EH (cell line): ENCODE measurements at places on chromosomes 4 and X.

DNA sequence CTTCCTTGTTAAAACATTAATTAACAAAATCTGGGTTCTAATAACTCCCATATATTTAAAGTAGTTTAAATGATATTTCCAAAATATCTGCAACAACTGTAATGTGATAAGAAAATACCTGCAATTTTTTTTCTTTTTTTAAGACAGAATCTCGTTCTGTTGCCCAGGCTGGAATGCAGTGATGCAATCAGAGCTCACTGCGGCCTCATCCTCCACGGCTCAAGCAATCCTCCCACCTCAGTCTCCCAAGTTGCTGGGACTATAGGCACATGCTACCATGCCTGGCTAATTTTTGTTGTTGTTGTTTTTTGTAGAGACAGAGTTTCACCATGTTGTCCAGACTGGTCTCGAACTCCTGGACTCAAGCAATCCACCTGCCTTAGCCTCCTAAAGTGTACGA is 45.7 kb upstream of the NSUN7 start:
- no peak for DNase-seq

GRCh38 chr4:67909905-67910584 is 26.2 kb upstream of the TMPRSS11D start:
- peak; percentile 36 for DNase-seq

GRCh38 chr4:165439981-165440380 is 61.2 kb downstream of the CPE start:
- no peak for DNase-seq

DNA sequence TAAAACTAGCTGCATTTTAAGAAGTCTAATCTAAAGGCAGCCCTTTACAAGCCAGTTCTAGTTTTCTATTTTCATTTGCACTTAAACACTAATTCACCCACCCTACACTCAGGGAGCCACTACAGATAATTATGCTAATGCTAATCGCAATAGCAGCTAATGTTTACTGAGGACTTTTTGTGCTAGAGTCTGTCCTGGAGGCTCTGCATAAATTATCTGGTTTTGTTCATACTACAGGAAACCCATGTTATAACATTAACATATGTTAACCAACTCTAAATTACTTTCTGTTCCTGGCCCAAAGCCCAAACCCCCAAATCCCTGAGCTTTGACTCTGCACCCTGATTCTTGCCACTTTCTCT is 480 bp upstream of the RADX start:
- DNase-seq, result no peak

DNA sequence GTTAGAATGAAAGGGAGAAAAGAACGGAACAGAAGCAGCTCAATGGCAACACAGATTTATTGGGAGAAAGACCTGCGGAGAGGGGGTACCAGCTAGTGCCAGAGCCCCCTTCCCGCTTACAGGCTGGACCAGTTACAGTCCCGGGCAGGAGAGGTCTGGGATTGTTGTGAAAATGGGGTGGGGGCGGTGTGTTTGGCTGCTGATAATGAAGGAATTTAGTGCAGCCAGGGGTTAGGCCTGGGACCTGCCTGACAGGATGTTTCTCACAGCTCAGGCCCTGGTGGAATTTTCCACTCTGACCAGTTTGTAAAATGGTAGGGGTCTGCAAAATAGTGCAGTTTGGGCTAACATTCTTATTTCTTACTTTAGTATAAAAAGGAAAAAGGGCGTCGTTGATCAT is 75.4 kb upstream of the SPIN4 start:
- no peak for DNase-seq

- peak; percentile 78 for DNase-seq
These were observed 222.1 kb downstream of the CAMK2D start for GRCh38 chr4:113539408-113539807.

GRCh38 chr4:52157641-52158316 is 106.7 kb downstream of the SPATA18 start:
- DNase-seq, result peak; percentile 9

DNA sequence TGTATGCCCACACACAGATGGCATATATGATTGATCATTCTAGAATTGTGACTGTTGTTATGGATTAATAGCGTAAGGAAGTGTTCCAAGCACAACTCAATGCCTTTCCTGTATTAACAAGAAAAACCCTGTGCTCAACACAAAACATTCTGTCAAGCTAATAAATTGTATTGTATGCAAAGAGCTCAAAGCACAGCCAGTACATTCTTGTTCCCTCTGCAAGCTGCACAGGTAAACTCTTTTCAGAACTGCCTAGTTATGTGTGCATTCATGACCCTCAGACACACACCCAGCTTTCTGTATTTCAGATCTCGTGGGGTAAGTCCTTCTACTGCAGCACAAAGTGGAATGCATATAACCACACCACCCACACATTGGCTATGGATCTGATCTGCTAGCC is 34.3 kb upstream of the BANK1 start:
- no peak for DNase-seq

GRCh38 chr4:18512718-18513117 is 491.2 kb upstream of the LCORL start:
- no peak for DNase-seq

GRCh38 chr4:9947168-9948062 is 73.9 kb downstream of the SLC2A9 start:
- no peak for DNase-seq

- no peak for DNase-seq
These were observed 552 bp upstream of the AFF1 start for GRCh38 chr4:86934147-86934770.

DNA sequence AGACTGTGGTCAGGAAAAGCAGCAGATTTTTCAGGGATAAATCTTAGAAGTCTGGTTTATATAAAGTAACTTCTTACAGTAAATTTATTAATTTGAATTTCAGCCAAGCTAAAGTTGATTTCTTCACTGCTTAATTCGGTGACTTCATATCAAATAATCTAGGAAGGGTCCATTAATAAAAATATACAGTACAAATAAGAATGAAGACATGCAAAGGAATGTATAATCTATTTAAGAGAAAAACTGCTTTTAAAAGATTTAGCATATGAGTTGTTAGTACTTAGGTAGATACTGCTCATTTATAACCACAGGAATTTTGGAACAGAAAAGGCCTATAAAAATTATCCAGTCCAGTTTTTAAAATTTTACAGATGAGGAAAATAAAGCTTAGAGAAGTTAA is 177.1 kb downstream of the DLG3 start:
- no peak for DNase-seq

DNA sequence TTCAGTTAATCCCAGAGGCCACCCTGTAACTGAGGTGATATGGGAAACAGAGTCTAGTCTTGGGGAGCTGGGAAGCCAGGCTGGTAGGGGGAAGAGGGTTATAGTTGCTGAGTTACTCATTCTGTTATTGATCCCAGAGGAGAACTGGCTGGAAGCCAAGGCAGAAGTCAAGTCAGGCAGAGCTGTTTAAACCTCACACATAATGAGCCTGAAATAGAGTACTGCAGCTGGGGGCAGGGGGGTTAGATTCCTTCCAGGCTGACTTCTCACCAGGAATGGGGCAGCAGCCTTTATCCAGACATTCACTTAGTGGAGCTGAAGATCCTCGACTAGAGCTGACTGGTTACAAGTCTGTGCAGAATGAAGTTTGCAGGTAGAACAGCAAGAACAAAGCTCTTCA is 144.9 kb downstream of the C4orf33 start:
- DNase-seq, result no peak

GRCh38 chrX:19194285-19195242 is 72.3 kb upstream of the ADGRG2 start:
- no peak for DNase-seq

DNA sequence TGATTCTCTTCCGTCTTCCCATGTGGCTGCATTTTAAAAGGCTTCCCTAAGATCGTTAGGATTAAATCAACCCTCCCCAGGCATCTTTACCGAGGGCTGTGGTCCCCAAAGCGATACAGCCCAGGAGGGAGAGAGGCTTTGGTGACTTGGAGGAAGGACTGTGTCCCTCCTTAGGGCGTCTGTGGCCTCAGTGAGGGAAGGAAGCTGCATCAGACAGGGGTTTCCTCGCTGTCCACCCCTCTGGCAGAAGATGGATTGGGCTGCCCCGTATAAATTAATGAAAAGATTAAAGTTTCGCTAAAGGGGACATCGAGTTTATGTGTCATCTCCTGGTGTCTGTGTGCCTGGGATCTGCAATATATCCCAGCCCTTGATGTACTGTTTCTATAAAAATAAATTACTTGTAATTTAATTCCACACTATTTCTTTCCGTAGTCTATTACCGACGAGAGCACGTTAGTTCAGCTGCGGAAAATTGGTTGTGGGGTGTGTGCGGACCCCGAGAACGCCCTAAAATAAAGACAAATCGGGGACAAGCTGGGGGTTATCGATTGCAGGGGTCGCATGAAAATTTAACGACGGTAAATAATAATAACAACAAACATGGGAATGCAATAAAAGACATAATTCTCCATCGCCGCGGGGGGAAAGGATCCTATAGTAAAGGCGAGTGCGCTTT is 6.5 kb downstream of the SHOX start:
- DNase-seq, result peak; percentile 66

DNA sequence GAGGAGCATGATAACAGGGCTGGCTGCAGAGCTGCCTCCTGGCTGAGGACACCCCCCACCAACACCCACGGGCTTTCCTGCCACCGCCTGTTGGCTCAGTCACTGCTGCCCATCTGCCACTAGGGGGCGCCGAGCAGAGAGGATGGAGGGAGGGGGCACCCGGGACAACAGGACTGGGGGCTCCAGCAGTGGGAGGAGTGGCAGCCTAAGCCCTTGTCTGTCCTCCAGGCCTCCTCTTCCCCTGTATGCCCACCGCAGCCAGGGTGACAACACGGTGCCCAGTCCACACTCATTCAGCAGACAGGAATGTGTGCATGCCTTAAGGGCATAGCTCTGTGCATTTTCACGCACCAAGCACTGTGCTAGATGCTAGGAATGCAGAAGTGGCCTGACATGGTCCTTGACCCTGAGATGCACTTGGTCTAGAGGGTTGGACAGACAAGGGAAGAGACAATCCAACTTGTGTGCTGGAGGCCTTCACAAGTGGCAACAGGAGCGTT is 149.9 kb downstream of the AMMECR1 start:
- DNase-seq, result peak; percentile 90

DNA sequence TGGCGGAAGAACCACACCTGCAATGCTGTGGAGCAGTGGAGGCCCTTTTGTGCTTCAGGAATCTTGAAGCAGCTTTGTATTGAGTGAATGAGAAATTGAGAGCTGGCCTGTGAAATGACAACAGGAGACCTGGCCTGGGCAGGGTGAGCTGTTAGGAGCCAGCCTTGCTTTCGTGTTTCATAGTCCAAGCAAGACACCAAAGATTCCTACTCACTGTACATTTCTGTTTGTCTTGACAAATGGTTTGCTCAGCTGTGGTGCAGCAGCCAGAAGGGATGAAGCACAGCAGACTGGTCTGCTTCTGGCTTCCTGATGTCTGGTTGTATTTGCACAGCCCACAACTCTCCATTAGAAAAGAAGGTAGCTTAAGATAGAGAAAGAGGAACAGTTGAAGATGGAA is 96.5 kb downstream of the GATB start:
- no peak for DNase-seq

GRCh38 chrX:106612393-106612763 is 600 bp downstream of the RADX start:
- no peak for DNase-seq
